ENCODE measurements at places on chromosomes 2 and 18.

- DNase-seq, result peak; percentile 77
Measured at GRCh38 chr2:195659982-195660890, 3.2 kb downstream of the SLC39A10 start.

GRCh38 chr2:199019898-199020507 is 437.7 kb downstream of the SATB2 start:
- DNase-seq, result peak; percentile 55

DNA sequence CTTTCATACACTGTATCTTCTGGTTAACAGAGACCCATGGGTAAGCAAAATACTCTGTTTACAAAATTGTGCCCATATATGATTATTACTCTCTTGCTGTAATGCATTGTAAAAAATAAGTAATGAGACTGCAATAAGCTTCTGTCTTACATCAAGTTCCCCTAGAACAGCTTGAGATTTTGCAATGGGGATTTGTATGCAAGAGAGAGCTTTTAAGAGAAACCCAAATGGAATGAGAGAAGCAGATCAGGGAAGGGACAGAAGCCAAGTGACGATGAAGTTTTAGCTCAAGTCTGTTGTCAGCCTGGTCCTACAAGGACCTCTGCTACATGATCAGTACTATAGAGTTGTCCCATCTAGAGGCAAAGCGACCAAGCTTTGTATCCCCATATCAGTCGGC is 218.1 kb upstream of the VWC2L start:
- no peak for DNase-seq

DNA sequence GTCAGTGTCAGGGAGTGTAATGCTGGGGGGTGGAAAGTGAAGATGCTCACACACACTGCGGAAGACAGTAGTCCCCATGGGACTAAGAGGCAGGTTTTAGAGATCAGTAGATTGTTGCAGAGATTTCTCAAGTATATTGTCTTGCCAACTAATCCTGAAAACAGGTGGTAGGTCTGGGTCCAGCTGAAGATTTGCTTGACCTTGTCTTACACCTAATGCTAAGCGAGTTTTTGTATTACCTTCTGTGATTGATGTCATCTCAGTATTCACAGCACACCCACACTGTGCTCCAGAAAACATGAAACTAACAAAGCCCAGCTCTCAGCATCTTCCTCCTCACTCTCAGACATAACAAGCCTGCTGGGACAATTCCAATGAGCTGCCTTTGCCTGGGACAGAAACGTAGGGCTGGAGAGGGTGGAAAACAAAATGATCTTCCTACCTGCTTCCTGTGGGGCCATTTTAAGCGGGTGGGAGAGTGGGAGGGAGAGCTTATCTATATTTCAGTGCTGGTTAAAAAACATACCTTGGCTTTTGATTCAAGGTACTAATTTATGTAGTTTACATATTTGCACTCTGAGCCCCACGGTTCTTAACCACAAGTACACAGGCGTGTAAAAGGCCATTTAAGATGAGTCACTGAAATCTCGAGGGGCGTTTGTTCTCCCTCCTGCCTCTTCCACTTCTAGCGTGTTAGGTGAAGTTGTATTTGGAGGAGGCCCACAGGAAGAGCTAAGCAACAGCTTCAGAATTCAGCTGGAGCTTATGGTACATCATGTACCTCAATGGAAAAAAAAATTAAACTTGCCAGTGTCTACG is 23.1 kb upstream of the RBMS1 start:
- peak; percentile 26 for DNase-seq

GRCh38 chr2:66344087-66344663 is 90.8 kb upstream of the MEIS1 start:
- DNase-seq, result no peak

- no peak for DNase-seq
Measured at GRCh38 chr2:4539121-4539520, 835.7 kb downstream of the DCDC2C start.

- DNase-seq, result no peak
Measured at GRCh38 chr2:240348522-240348921, 86.9 kb upstream of the GPC1 start.

- no peak for DNase-seq
Measured at GRCh38 chr18:79043288-79043687, 25.9 kb upstream of the ATP9B start.

DNA sequence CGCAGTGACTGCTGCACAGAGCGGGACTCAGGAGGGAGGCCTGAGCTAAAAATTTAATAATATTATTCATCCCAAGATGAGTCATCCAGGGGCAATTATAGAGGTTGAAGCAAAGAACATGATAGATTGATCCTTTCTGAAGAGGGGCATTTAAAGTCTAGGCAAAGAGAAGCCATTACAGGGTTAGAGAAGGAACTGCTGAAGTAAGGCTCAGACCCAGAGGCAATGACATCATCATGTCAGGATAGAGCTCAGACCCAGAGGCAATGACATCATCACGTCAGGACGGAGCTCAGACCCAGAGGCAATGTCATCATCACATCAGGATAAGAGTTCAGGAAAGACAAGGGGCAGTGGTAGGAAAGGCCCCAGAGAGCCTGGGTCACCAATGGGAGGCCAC is 184.0 kb downstream of the TMEM18 start:
- no peak for DNase-seq

DNA sequence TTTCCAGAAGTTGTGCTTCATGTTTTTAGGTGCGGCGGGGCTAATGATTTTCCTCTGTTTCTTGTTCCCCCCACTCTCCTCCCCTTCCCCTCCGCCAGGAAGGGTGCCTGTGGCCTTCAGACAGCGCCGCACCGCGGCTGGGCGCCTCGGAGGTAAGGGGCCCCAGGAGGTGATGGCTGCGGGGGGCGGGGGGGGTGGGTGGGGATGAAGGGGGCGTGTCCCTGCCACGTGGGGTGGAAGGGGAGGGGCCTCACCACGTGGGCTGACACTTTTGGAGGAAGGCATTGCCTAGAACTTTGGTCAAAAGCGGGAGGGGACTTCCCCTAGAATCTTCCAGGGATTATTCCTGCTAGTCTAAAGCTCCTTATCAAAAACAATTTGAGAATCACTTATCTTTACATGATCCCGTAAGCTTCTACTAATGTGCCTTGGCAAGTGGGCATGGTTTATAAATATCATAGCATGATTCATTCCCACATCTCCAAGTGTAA is 83.1 kb downstream of the FAM210A start:
- DNase-seq, result no peak

- DNase-seq, result no peak
Measured at GRCh38 chr18:53883771-53884170, 340.7 kb downstream of the MBD2 start.
